ENCODE measurements at places on chromosomes 12 and 14.

DNA sequence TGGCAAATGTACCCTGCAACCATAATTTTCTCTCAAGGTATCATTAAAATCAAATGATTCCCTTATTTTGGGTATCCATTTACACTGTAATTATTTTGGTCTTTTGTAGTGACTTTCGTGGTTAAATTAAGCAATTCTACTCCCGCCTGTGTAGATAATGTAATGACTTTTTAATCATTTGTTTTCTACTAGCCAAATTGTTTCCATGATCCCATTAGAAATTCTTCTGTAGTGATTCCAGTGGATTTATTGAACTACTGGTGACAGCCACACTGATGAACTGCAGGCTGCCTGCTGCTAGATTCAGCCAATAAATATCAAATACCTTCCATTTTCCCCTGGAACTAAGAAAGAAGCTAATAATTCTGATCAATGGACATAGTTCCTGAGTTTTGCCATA lies 96.0 kb downstream of the WIF1 start:
- no peak for DNase-seq

DNA sequence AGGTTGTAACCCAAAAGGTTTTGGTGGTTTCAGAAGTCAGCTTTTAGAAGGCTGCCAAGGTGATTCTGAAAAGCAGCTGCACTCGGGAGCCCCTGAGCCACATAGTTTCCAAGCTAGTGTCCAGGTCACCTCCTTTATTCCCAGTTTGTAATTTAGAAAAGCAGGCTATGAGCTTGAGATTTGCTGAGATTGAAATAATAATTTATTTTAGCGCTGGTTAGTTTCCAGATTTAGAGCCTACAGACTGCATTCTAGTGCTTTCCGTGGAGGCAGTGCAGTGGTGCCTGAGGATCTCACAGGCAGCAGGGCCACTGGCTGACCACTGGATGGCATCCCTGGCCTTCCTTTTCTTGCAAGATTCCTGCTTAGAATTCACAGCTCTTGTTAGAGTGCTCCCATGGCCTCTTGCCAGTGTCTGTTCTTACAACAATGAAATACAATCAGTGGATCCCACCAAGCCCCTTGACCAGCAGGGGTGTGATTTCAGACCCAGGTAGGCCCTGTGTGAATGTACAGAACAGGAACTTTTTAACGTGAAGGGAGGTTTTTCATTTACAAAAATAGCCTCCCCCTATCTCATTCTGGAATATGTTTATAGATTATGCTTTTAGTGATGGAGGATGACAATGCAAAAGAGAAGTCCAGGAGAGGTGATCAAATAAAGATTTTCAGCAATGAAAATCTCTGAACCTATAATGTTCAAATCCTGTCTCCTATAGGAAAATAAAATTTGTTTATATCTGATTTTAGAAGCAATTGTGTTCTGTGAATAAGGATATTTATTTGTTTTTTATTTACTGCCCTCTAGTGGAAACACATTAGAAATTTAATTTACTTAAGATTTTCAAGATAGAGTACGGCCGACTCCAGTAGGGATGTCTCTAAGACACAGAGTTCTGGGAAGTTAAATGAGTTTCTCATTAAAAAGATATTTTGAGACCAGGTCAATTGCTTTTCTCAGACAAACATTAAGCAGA lies 362.1 kb upstream of the STXBP6 start:
- DNase-seq = no peak

GRCh38 chr14:98375566-98375965 lies 896.4 kb downstream of the BCL11B start:
- DNase-seq = no peak

GRCh38 chr12:76030341-76031080 lies 1.1 kb downstream of the PHLDA1 start:
- peak; percentile 26 for DNase-seq

DNA sequence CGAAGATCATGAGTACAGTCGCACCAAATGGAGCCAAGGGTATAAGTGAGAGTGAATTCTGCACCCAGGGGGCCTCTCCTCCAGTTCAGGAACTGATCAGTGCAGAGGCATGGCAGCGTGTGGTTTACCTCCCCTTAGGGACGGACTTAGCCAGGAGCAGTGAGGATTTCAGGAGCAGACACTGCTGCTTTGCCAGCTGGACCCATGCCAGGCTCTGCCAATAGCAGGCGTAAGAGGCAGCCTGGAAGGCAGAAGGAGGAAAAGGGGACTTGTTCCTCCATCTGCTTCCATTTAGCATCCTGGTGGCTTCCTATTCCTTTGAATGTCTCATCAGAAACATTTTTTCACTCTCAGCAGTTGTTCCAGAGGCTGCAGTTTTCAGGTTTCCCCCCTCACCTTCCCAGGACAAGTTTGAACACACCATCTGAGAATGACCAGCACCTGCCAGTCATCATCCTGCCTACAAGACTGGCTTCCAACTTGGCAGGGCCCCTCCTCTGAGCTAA lies 137.0 kb upstream of the LMNTD1 start:
- DNase-seq = no peak

DNA sequence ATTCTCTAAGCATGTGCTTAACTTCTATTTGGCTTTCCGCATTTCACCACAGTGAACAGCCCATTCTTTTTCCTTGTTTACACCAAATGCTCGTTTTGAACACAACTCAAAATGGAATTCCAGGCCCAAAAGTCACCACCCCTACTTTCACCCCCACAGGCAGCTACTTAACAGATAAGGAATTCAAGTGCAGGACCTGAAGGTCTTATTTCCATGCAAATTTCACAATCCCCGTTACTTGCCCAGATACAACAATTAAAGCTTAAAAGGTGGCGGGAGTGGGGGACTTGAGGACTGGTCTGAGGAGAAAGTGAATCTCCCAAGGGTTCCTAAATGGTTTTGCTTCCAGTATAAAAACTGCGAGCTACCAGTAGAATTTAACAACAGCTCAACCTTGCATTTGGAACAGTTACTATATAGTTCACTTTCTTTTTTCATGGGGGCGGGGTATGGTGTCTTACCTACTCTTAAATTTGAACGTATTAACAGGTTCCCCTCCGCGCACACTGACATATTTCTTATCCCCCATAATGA lies 3.7 kb downstream of the USP44 start:
- DNase-seq = no peak

- DNase-seq = no peak
Observed at GRCh38 chr12:9718968-9719367, 13.9 kb downstream of the CLECL1 start.

- no peak for DNase-seq
Observed at GRCh38 chr12:113825705-113826104, 140.4 kb downstream of the RBM19 start.

GRCh38 chr12:94012590-94012989 lies 135.8 kb upstream of the PLXNC1 start:
- no peak for DNase-seq

GRCh38 chr14:90651271-90651804 lies 164.9 kb downstream of the TTC7B start:
- no peak for DNase-seq

GRCh38 chr14:76381817-76382494 lies 6.0 kb downstream of the ESRRB start:
- DNase-seq = no peak

Data from stimulated activated CD4-positive, alpha-beta T cell treated with anti-CD3 and anti-CD28 coated beads, Interleukin-15, amount 100 ng/mL, for 1 hour (primary cell).